ENCODE measurements at places on chromosomes 16 and 17. TPM values are rescaled to one million over a fixed set of nuclear protein-coding genes. Genes with fewer than 3 reads are reported as not detected.

Gene TEDC2
- 1.1 TPM for polyA plus RNA-seq

Gene PLK1
- polyA plus RNA-seq = 1.6 TPM

DNA sequence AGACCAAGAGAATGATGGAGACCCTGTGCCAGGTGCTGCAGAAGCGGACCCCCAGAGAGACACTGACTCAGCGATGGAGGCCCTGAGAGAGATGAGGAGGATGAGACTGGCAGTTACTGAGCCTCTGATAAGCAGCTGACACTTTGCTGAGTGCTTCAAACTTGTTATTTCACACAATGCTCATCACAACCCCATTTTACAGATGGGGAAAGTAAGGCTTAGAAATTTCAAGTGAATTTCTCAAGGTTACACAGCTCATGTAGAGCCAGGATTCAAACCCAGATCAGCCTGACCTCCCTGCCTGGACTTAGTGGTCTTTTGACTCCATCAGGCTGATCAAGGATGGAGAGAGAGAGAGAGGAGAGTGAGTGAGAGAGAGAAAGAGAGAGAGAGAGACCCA, 27.2 kb downstream of the MRM1 start:
- no peak overlapping the region for H3K4me3 ChIP-seq
- no peaks in the 10 kb centered on the region for H3K27me3 ChIP-seq
- no peak for DNase-seq
- H3K36me3 ChIP-seq = no peaks in the 10 kb centered on the region
- H3K27ac ChIP-seq = no peak overlapping the region
- no peaks in the 10 kb centered on the region for H3K4me1 ChIP-seq

- no peak for DNase-seq
- H3K4me3 ChIP-seq = no peak overlapping the region
- no peaks in the 10 kb centered on the region for H3K4me1 ChIP-seq
- no peak overlapping the region for H3K27ac ChIP-seq
- H3K27me3 ChIP-seq = no peaks in the 10 kb centered on the region
Measured at GRCh38 chr17:78027121-78027520, 68.6 kb downstream of the TNRC6C start.

Gene MT4
- not detected for polyA plus RNA-seq

Gene HSD11B2
- polyA plus RNA-seq = 11.3 TPM

Gene ZNF319
- polyA plus RNA-seq = 4.0 TPM

Gene WSCD1
- 1.2 TPM for polyA plus RNA-seq

Gene PSMC3IP
- polyA plus RNA-seq = 3.9 TPM

DNA sequence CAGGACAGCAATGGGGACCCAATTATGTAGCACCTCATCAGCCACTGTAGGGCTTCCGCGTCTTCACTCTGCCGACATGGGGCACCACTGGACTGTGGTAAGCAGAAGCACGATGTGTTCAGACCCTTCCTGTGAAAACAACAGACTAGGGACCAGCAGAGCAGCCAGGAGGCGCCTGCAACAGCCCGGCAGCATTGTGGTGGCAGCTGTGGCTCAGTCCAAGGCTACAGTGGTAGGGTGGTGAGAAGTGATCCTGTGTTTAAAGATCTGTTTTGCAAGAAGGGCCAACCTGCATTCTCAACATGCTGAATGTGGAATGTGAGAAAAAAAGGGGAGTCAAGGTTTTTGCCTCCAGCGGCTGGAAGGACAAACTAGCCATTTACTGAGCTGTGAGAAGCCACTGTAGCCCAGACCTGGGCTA, 80.8 kb downstream of the GAS7 start:
- no peaks in the 10 kb centered on the region for H3K27me3 ChIP-seq
- H3K4me1 ChIP-seq = peaks cover 4% of the 10 kb centered on the region
- no peak overlapping the region for H3K4me3 ChIP-seq
- DNase-seq = no peak
- H3K36me3 ChIP-seq = no peaks in the 10 kb centered on the region
- H3K27ac ChIP-seq = no peak overlapping the region

DNA sequence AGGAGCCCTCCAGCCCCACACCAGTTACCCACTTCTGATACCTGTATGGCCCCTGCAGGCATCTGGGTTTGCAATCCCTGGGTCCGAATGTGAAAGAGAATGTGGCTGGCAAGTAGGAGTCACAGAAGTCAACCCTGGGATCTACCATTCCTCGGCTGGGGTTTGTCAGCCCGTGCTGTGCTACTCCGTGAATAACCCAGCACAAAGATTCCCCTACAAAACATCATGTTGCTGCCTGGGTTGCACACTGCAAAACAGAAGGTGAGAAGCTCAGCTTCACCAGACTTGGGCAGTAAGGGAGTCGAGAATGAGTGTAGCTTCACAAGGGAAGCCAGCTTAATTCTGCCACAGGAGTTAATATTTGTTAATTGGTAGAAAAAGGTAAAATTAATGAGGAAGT, 137.1 kb downstream of the ZFHX3 start:
- H3K27ac ChIP-seq = no peak overlapping the region
- no peak overlapping the region for H3K4me3 ChIP-seq

Gene CXCL16
- 12.9 TPM for polyA plus RNA-seq

Gene AXIN2
- polyA plus RNA-seq = 3.1 TPM

DNA sequence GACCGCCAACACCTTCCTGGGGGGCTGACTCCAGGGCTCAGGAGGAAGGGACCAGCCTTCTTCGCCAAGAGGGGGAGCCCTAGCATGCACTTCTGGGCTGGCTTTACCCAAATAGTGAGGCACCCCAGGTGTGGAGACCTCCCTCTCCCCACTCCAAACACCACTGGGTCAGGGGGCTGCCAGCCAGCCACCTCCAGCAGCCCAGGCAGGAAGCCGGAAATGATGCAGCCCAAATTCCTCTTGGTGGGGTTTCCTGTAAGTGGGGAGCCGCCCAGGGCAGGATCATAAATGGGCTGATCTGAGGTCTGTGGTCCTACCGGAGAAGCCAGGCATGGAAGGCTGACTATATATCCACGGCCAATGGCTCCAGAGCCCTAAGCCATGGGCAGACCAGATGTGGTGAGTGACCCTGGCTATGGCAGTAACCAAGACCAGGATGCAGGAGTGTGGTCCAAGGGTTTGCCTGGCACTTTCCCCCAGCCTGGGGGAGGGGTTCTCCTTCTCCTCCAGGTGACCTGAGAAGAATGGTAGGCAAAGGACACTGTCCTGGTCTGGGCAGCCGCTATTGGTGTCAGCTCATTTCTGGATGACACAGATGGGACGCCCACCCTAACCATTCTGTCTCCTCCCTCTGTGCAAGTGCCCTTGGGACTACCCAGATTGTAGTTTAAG, 4.2 kb downstream of the GIT1 start:
- peak; percentile 38 for DNase-seq
- H3K4me3 ChIP-seq = no peak overlapping the region
- no peaks in the 10 kb centered on the region for H3K36me3 ChIP-seq
- H3K4me1 ChIP-seq = peaks cover 3% of the 10 kb centered on the region

GRCh38 chr17:77306790-77307478, 166.2 kb downstream of the SEC14L1 start:
- H3K36me3 ChIP-seq = no peaks in the 10 kb centered on the region
- H3K4me1 ChIP-seq = peaks cover 10% of the 10 kb centered on the region
- no peaks in the 10 kb centered on the region for H3K27me3 ChIP-seq
- DNase-seq = peak; percentile 53

GRCh38 chr17:43897831-43898230, 9.5 kb downstream of the MPP2 start:
- H3K4me3 ChIP-seq = no peak overlapping the region
- H3K27ac ChIP-seq = no peak overlapping the region
- H3K27me3 ChIP-seq = no peaks in the 10 kb centered on the region
- no peaks in the 10 kb centered on the region for H3K36me3 ChIP-seq
- no peaks in the 10 kb centered on the region for H3K4me1 ChIP-seq

DNA sequence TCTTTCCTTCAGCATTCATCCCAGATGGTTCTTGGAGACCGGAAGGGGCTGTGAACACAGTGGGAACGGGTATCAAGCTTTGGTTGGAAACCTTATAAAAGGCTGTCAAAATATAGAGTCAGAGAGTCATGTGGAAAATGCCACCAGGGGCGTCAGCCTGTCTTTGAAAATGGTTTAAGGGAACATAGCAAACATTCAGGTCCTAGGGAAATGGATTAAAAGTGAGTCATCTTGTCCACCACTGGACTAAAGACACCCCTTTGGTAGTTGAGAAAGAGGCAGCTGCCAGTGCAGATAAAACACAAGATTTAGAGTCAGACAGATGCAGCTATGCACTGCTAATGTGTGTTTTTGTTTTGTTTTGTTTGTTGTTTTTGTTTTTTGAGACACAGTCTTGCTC, 47.8 kb upstream of the BCO1 start:
- no peaks in the 10 kb centered on the region for H3K4me1 ChIP-seq
- no peaks in the 10 kb centered on the region for H3K36me3 ChIP-seq
- H3K27ac ChIP-seq = no peak overlapping the region
- DNase-seq = no peak
- no peaks in the 10 kb centered on the region for H3K27me3 ChIP-seq
- H3K4me3 ChIP-seq = no peak overlapping the region

Gene APRT
- polyA plus RNA-seq = 82.7 TPM

Gene ASB16
- polyA plus RNA-seq = 2.9 TPM

GRCh38 chr17:78761789-78762406, 20.2 kb downstream of the CYTH1 start:
- no peaks in the 10 kb centered on the region for H3K36me3 ChIP-seq
- peaks cover 42% of the 10 kb centered on the region for H3K4me1 ChIP-seq
- DNase-seq = no peak

DNA sequence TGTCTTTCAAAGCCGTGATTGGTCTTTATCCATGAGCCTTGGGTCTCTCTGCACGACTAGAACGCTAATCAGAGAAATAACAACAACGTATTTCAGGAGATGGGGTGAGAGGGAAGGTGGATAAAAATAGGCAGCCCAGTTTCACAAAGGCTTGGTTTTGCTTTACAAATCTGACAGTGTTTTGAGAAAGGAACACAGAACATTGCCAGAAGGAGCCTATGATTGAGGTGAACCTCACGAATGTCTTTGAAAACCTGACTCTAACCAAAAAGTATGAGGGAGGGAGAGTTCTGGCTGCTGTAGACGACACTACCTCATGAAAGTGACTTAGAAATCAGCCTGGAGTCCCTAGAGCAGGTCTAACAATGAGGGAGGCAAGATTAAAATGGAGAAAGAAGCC, 38.0 kb upstream of the NOL11 start:
- H3K4me1 ChIP-seq = peaks cover 4% of the 10 kb centered on the region
- H3K36me3 ChIP-seq = no peaks in the 10 kb centered on the region
- no peak overlapping the region for H3K27ac ChIP-seq
- no peaks in the 10 kb centered on the region for H3K27me3 ChIP-seq
- H3K4me3 ChIP-seq = no peak overlapping the region
- DNase-seq = no peak

DNA sequence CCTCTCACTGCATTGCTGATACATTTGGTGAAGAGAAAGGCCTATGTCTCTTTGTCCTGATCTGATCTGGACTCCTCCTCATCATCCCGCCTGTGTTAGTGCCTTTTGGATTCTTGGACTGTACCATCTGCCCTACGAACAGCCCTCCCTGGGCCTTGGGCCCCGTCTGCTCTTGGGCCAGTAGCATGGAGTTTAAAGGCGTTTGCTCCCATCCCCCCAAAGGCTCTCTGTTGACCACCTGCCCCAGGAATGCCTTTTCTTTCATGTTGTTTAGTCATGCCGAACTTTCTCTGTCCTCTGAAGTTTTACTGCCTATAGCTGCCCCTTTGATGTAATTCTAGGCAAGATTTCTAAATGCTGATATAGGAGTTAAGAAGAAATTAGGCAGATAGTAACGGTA, 30.9 kb upstream of the MEAK7 start:
- H3K4me1 ChIP-seq = no peaks in the 10 kb centered on the region
- H3K4me3 ChIP-seq = no peak overlapping the region
- H3K27me3 ChIP-seq = no peaks in the 10 kb centered on the region

GRCh38 chr16:61182391-61182790, 853.8 kb downstream of the CDH8 start:
- H3K4me1 ChIP-seq = no peaks in the 10 kb centered on the region
- H3K4me3 ChIP-seq = no peak overlapping the region
- no peak for DNase-seq
- H3K27me3 ChIP-seq = no peaks in the 10 kb centered on the region
- H3K36me3 ChIP-seq = no peaks in the 10 kb centered on the region

Gene RHBDL1
- polyA plus RNA-seq = 2.3 TPM

Gene TBC1D28
- polyA plus RNA-seq = not detected

GRCh38 chr17:59785091-59785799, 77.8 kb downstream of the VMP1 start:
- peaks cover 29% of the 10 kb centered on the region for H3K4me1 ChIP-seq
- peak overlapping the region; percentile 81 for H3K27ac ChIP-seq
- H3K4me3 ChIP-seq = no peak overlapping the region
- DNase-seq = no peak

Gene FBXL16
- 4.8 TPM for polyA plus RNA-seq

DNA sequence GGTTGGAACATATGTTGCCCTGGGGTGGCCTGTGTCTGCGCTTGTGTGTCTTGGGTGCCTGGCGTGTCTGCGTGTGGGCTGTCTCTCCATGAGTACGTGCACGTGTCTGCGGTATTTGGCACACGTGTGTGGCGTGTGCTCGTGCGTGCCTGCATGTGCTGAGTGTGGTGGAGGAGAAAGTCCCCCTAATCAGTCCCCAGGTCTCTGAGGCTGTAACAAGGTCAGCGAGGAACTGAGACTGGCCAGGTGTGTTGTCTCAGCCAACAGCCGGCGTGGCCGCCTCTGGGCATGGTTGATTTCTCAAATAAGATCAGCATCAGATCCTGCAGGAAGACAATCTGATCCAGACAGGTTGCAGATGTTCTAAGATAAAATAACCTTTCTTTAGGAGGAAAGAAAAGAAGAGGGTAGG, 3.5 kb upstream of the CPNE7 start:
- no peak overlapping the region for H3K27ac ChIP-seq
- no peak for DNase-seq
- H3K4me3 ChIP-seq = no peak overlapping the region

Gene SLC16A11
- 17.3 TPM for polyA plus RNA-seq

Gene NXPH3
- polyA plus RNA-seq = 1.1 TPM

GRCh38 chr16:87203060-87203656, 114.0 kb downstream of the C16orf95 start:
- H3K4me1 ChIP-seq = no peaks in the 10 kb centered on the region
- no peak overlapping the region for H3K4me3 ChIP-seq
- H3K36me3 ChIP-seq = no peaks in the 10 kb centered on the region

DNA sequence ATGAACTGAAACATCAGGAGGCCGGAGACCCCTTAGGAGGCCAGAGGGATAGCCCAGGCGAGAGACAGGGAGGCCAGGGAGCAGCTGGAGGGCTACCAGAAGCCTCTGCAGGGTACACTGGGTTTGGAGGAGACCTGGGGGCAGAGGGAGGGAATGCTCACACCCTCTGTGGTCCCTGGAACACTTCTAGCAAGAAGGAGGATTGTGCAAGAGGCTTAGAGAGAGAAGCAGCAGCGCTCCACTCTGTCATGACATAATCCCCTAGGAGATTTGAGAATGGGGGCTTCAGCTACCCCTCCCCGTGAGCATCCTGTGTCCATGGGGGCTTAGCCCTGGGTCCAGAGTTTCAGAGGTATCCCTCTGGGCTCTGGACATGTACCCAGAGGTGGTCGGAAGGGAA, 15.8 kb downstream of the GPR142 start:
- H3K27ac ChIP-seq = no peak overlapping the region
- H3K36me3 ChIP-seq = no peaks in the 10 kb centered on the region
- H3K27me3 ChIP-seq = no peaks in the 10 kb centered on the region
- no peak overlapping the region for H3K4me3 ChIP-seq
- peaks cover 9% of the 10 kb centered on the region for H3K4me1 ChIP-seq

- H3K4me1 ChIP-seq = peaks cover 18% of the 10 kb centered on the region
- no peaks in the 10 kb centered on the region for H3K27me3 ChIP-seq
- no peaks in the 10 kb centered on the region for H3K36me3 ChIP-seq
Measured at GRCh38 chr17:64158831-64159590, 29.1 kb upstream of the ERN1 start.

Gene WFDC1
- polyA plus RNA-seq = 2.6 TPM

Data from pancreas (tissue), 10 donors.